ENCODE measurements at places on chromosomes 2 and 18.

- DNase-seq = no peak
Observed at GRCh38 chr2:109615637-109616144, 1.5 kb downstream of the SOWAHC start.

DNA sequence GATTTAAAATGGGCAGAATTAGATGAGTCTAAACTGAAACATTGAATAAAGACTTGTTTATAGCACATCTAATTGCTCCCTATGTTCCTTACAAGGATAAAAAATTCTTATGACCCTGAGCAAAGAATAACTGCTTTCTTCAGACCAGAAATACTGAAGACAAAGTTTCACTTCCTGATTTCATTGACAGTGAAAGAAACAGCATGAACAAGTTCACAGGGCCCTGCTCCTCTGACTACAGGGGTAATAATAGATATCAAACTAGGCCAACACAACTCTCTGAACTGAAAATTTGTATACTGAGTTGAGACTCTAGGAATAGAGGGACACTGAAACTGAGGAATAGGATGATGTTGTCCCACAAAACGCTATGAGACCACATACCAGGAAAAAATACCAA, 1383.3 kb upstream of the CDH2 start:
- DNase-seq = no peak

DNA sequence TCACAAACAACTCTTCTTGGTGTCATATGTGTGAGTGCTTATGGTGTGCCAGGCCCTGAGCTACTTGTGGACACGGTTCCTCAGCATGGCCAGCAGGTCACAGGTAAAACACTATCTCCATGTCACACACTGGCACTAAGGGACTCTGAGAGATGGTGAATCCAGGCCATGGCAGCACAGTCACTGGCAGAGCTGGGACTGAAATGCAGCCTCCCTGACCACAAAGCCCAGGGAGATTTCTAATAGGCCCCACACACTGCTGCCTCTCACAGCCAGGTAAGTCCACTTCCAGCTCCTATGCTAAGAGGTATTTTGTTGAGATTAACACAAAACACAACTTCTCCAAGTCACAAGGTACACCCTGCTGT, 92.0 kb downstream of the ACTR2 start:
- no peak for DNase-seq

DNA sequence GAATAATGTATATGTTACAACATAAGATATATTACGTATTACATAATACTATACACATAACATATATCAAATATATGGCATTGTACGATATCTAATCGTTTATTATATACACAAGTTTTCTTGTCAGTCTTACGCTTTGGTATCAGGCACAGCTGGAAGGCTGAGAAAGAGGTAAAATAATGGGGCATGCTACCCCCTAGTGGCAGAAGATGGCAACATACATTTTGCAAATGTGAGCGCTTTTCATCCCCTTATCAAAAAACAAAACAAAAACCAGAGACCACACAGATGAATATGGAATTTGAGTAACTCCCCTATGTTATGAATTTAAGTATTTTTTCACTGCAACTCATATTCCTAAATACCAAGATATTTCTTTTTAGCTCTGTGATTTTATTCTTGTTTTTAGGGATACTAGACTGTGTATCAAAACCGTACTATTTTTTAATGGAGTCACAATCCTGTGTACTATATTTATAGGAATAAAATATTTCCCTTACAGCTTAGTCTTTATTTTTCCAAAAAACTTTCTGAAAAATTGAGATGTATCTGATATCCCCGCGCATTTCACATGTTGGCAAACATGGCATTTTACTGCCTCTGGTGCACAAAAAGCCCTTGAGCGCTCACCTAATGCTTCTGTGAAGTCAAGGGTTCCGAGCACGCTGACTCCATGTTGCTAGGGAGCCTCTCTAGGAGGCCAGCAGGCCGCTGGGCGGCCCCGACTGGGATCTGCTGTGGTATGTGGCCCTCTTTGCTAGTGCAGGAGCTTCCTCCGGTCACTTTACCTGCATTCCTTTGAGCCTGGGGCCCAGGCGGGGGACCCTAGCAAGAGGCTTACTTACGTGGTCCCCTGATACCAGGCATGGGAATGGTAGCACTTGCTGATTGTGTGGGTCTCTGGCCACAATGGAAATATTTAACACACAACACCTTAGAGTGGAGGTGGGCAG, 62.5 kb downstream of the SLC4A3 start:
- peak; percentile 16 for DNase-seq

GRCh38 chr2:83615511-83615910, 843.6 kb downstream of the SUCLG1 start:
- no peak for DNase-seq

- DNase-seq = no peak
Observed at GRCh38 chr18:35697869-35698268, 116.3 kb downstream of the GALNT1 start.

GRCh38 chr2:219731173-219731572, 103.7 kb downstream of the SLC4A3 start:
- no peak for DNase-seq

DNA sequence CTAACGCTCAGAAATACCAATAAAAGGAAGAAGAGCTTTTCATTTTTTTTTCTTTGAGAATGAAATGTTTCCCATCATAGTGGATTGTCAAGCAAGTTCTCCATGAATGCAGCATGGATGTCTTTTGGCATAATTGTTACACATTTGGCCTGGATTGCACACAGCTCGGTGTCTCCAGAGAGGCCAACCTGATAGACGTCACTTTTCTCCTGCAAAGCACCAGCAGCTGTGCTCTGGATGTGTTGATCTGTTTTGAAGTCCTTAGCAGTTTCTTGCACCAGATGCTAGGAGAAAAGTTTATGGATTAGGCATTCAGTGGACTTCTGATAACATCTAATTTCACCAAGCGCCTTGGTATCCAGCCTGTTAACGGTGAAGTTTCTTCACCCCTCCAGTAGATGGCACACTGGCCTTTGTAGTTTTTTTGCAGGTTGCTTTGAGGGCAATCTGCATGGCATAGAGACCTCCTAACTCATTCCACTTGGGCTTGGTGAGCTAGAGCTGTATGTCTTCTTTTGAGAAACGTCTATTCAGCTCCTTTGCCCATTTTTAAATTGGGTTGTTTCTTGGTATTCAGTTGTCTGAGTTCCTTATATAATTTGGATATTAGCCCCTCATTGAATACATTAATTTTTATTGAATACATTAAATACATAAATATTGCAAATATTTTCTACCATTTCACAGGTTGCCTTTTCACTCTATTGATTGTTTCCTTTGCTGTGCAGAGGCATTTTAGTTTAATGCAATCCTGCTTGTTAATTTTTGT, 59.7 kb downstream of the PTH2R start:
- DNase-seq = no peak

DNA sequence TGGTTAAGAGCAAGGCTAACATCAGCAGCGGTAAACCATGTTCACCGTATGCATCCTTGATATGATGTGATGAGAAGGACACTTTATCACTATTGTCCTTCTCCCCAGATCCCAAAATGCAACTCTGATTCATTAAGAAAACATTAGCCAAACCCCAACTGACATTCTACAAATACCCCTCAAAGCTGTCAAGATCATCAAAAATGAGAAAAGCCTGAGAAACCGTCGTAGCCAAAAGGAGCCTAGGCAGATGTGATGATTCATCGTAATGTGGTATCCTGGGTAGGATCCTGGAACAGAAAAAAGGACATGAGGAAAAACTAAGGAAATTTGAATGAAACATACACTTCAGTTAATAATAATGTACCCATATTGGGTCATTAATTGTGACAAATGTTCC, 67.3 kb upstream of the ST6GAL2 start:
- no peak for DNase-seq

DNA sequence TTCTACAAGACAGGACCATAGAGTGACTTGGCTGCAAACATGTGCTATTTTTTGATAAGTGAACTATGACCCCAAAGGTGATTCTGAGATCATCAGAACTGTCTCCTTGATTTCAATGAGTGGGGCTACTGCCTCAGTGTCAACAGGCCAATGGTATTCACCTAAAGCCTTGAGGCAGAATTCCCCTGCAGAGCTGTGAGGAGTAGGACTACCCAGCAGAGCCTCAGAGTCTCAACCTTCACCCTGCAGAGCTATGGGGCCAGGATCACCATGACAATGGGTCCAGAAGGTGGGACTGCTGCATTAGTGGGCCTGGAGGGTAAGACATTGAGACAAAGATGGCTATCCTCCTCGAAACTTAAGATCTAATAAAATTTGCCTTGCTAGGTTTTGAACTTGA, 1668.2 kb upstream of the SLC39A10 start:
- DNase-seq = no peak

DNA sequence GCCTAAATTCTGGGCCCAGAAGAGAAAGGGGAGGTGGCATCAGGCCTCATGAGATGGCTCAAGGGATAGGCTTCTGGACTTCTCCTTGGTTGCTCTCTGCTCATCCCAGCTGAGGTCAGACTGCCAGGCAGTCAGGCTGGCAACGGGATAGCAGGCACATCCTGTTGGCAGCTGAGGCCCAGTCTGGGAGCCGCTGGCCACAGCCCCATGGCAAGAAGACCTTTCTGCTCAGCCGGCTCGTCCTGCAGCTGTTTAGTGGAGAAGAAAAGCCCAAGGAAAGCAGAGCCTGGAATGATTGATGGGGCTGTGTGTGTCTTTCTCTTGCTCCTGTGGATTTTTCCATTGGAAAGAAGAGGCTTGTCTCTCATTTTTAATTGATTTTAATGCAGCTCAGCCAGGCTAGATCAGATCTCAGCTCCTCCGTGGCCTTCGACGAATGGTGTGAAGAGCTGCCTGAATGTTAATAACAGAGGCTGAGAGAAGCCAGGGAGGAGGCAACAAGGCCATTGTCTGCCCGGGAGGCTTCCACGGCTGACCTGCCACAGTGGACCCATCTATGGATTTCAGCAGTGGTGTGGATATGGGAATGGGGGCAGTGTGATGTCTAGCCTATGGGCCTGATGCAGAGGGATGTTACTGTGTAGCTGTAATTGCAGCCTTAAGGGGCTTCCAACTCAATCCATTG, 99.5 kb downstream of the HS1BP3 start:
- no peak for DNase-seq

- no peak for DNase-seq
Observed at GRCh38 chr2:63975437-63976124, 43.6 kb downstream of the VPS54 start.

GRCh38 chr2:131042148-131042775, 51.0 kb downstream of the FAM168B start:
- DNase-seq = no peak

DNA sequence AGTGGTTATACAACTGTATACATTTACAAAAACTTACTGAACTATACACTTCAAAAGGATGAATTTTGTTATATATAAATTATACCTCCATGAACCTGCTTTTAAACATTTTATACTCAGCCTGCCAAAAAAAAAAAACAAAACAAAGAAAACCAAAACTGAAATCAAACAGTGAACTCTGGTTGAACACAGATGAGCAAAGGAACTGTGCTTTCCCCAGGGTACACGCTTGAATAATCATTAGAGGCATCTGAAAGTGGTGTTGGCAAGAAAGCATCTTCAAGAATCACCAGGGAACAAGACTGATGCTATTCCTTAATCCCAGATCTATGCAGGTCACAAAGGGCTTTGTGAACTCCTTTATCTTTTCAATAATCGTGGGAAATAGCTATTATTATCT, 77.0 kb upstream of the LYPD1 start:
- DNase-seq = no peak

- no peak for DNase-seq
Observed at GRCh38 chr2:113240150-113240914, 38.4 kb downstream of the PAX8 start.

DNA sequence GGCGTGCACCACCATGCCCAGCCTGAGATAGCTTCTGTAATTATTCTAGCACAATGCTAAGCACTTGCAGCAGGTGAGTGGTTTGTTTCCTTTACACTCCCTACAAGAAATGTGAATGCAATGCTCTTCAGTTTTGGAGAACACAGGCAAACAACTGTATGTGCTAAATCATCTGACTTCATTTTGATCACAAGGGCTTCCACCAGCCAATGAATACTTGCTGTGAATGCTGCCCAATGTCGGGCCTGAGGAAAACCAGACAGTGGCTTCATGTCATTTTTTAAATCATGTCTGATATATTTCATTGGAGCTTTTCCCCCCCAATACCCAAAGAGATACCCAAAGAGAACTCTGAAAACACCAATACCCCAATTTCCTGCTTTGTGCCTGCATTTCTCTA, 155.6 kb upstream of the XPO1 start:
- no peak for DNase-seq

DNA sequence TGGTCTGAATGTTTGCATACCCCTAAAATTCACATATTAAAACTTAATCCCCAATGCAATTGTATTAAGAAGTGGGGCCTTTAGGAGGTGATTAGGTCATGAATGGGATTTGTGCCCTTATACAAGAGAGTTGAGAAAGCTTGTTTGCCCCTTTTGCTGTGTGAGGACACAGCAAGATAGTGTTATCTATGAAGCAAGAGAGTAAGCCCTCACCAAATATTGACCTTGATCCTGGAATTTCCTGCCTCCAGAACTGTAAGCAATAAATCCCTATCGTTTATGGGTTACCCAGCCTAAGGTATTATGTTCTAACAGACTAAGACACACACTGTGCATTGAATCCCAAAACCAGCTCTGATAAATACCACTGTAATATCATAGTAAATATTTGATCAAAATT, 32.2 kb downstream of the NR4A2 start:
- DNase-seq = no peak

GRCh38 chr2:57278451-57278850, 768.2 kb upstream of the VRK2 start:
- no peak for DNase-seq

DNA sequence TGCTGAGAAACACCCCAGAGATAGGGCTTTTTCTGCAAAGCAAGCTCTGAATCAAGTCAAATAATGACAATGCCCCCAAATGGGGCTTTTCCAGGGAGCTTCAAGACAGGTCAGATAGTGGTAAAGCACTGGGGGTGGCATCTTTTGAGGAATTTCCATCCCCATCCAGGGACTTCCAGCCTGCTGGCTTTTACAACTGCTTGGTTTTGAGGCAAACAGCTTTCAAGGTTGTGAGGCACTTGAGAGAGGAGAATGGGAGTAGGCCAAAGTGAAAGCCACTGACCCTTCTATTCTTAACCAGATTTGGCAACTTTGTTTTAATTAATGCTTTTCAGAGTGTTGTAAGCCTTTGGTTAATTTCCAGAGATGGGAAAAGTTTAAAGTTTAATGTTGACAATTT, 762.0 kb upstream of the POU3F3 start:
- no peak for DNase-seq

- DNase-seq = no peak
Observed at GRCh38 chr2:86011449-86011941, 94.2 kb downstream of the POLR1A start.

GRCh38 chr18:63091671-63092364, 227.8 kb downstream of the BCL2 start:
- no peak for DNase-seq

Measured in stimulated activated CD8-positive, alpha-beta memory T cell treated with anti-CD3 and anti-CD28 coated beads, Interleukin-12 subunit alpha, Interleukin-12 subunit beta, amount 100 ng/mL, for 1 hour (primary cell).